Thymus (tissue), 14 donors: ENCODE measurements at places on chromosomes 16 and 17. TPM values are rescaled to one million over a fixed set of nuclear protein-coding genes. Genes with fewer than 3 reads are reported as not detected.
A peak's percentile ranks its signal among the peaks of the same experiment; 100 is the strongest.

DNA sequence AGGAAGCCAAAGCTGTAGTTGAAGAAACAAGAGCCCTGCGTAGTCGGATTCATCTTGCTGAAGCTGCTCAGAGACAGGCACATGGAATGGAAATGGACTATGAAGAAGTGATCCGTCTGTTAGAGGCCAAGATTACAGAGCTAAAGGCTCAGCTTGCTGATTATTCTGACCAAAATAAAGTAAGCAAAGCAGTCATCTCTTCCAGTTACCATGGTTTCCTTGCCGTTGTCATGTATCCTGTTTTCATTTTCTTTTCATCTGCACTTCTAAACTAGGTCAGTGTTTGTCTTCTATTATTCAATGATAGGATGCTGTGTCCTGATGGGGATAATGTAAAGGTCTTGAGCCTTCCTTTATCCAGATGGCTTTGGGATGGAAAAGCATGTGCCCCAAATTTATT is 104.3 kb downstream of the STXBP4 start:
- H3K27ac ChIP-seq, result no peak overlapping the region
- no peaks in the 10 kb centered on the region for H3K27me3 ChIP-seq
- peaks cover 3% of the 10 kb centered on the region for H3K4me1 ChIP-seq
- no peak overlapping the region for H3K4me3 ChIP-seq
- peak; percentile 23 for DNase-seq

DNA sequence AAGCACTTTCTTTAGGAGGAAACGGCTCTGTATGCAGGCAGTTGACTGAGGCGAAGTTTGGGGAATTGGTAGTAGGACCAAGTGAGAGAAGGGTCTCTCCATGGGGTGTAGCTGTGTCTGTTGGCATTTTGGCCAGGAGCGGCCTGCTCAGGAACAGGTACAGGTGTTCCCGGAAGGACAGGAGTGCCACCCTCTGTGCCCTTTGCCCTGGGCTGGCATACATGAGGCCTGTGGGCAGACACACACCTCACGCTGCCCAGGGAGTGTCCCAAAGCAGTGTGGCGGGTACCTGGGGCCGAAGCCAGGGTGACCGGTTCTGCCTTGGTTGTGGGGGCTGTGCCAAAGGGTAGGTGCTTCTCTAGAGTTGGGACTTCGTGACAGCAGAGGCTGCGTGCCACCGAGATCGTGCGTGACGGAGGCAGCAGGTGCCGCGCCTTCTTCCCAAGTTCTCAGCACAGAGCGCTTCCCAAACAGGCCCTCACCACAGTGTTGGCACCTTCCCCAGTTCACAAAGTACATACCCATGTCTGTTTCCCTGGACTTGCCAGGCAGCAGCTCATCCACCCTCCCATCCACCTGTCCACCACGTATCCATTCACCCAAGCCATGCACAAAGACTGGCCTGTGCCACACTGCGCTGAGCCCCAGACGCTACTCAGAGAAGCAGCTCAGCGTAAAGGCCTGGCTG is 19.9 kb upstream of the TCF25 start:
- no peaks in the 10 kb centered on the region for H3K4me1 ChIP-seq
- H3K27ac ChIP-seq, result no peak overlapping the region
- no peak for DNase-seq
- no peaks in the 10 kb centered on the region for H3K36me3 ChIP-seq
- H3K27me3 ChIP-seq, result no peaks in the 10 kb centered on the region
- H3K4me3 ChIP-seq, result no peak overlapping the region

The LYRM1 gene
- 32.3 TPM for total RNA-seq

- no peak for DNase-seq
- no peaks in the 10 kb centered on the region for H3K4me1 ChIP-seq
- H3K27me3 ChIP-seq, result no peaks in the 10 kb centered on the region
Observed at GRCh38 chr17:74268558-74268957, 5.5 kb upstream of the DNAI2 start.

The HEATR9 gene
- total RNA-seq, result 0.05 TPM

- no peak overlapping the region for H3K27ac ChIP-seq
- H3K4me1 ChIP-seq, result no peaks in the 10 kb centered on the region
- H3K27me3 ChIP-seq, result no peaks in the 10 kb centered on the region
- H3K4me3 ChIP-seq, result no peak overlapping the region
- no peaks in the 10 kb centered on the region for H3K36me3 ChIP-seq
- DNase-seq, result no peak
Observed at GRCh38 chr17:27945953-27946352, 52.8 kb upstream of the LYRM9 start.

DNA sequence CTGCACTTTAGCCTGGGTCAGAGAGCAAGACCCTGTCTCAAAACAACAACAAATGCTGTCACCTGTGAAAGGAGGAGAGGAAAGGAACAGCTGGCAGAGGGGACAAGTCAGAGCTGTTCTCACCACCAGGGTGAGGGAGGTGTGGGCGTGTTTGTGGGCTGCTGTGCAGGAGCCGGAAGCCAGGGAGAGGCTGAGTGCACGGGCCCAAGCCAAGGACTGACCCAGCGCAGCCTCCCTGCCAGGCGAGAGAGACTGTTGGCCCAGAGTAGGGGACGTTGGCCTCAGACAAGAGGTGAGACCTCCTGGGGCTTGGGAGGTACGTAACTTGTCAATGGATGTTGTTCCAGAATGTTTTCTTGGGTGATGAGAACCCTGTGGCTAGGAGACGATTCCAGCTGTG is 10.7 kb downstream of the SPNS2 start:
- H3K4me3 ChIP-seq, result no peak overlapping the region
- peaks cover 32% of the 10 kb centered on the region for H3K4me1 ChIP-seq
- DNase-seq, result no peak
- no peak overlapping the region for H3K27ac ChIP-seq
- H3K36me3 ChIP-seq, result no peaks in the 10 kb centered on the region
- H3K27me3 ChIP-seq, result no peaks in the 10 kb centered on the region

The MYH2 gene
- 0.09 TPM for total RNA-seq

GRCh38 chr16:4180511-4180910 is 61.4 kb downstream of the SRL start:
- DNase-seq, result no peak
- no peaks in the 10 kb centered on the region for H3K36me3 ChIP-seq
- peaks cover 46% of the 10 kb centered on the region for H3K27me3 ChIP-seq
- H3K27ac ChIP-seq, result no peak overlapping the region
- no peak overlapping the region for H3K4me3 ChIP-seq

DNA sequence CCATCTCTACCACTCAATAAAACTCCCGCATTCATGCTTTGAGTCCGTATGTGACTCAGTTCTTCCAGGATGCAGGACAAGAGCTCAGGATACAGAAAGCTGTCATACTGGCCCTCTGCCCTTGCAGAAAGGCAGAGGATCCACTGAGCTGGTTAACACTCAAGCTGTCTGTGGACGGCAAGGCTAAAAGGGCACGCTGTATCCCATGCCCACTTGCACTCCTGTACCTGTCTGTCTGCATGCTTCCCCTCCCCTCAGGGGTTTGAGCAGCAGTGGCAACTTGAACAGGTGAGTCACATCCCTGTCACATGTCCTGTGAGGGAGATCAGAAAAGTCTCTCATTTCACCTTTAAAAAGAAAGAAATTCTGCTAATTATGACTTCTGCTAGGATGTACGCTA is 293.8 kb downstream of the HS3ST3B1 start:
- H3K4me3 ChIP-seq, result no peak overlapping the region
- H3K27ac ChIP-seq, result no peak overlapping the region
- H3K4me1 ChIP-seq, result peaks cover 33% of the 10 kb centered on the region

The MMP2 gene
- total RNA-seq, result 8.5 TPM

The GSG1L gene
- total RNA-seq, result not detected

The SPIRE2 gene
- 1.6 TPM for total RNA-seq

The GRAP gene
- 41.9 TPM for total RNA-seq

DNA sequence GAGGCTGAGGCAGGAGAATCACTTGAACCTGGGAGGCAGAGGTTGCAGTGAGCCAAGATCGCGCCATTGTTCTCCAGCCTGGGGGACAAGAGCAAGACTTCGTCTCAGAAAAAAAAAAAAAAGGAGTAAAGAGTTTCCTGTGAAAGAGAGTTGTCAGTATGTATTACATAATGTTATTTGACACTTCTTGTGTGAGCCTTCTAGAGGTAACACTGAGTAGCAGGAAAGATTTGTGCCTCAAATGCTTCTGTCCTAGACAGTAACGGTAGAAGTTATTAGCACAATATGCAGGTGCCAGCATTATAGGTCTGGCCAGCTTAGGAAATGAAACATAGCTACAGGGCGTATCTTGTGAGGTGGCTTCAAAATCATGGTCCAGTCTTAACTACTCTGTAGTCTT is 6.2 kb downstream of the RPS6KB1 start:
- no peak overlapping the region for H3K4me3 ChIP-seq
- no peaks in the 10 kb centered on the region for H3K36me3 ChIP-seq
- H3K27ac ChIP-seq, result no peak overlapping the region
- H3K27me3 ChIP-seq, result no peaks in the 10 kb centered on the region

The RAB37 gene
- 19.9 TPM for total RNA-seq

The ITGAL gene
- total RNA-seq, result 48.6 TPM

DNA sequence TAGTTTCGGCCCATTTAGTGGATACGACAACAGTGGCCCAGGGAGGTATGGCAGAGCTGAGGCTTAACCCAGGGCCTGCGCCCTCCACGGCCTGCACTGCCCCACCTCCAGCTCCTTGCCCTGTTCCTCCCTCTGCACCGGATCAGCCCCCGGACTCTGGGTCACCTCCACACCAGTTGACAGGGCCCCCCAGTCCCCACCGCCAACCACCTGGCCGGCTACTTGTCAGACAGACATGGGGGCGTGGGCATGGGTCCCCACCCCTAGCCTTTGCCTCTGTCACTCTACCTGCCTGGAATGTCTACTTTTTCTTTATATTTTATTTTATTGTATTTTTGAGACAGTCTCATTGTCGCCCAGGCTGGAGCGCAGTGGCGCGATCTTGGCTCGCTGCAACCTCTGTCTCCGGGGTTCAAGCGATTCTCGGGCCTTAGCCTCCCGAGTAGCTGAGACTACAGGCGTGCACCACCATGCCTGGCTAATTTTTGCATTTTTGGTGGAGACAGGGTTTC is 3.0 kb upstream of the ACTG1 start:
- peaks cover 48% of the 10 kb centered on the region for H3K4me1 ChIP-seq
- peak overlapping the region; percentile 99 for H3K27ac ChIP-seq
- H3K4me3 ChIP-seq, result peak overlapping the region; percentile 99

The YPEL2 gene
- 7.0 TPM for total RNA-seq

GRCh38 chr16:84571506-84571905 is 46.4 kb downstream of the COTL1 start:
- H3K4me1 ChIP-seq, result no peaks in the 10 kb centered on the region
- peaks cover under 1% of the 10 kb centered on the region for H3K36me3 ChIP-seq
- no peaks in the 10 kb centered on the region for H3K27me3 ChIP-seq
- no peak for DNase-seq

The ZG16 gene
- 0.09 TPM for total RNA-seq

The BRD7 gene
- 88.3 TPM for total RNA-seq

The PLCD3 gene
- 0.66 TPM for total RNA-seq

- H3K36me3 ChIP-seq, result no peaks in the 10 kb centered on the region
- H3K4me1 ChIP-seq, result no peaks in the 10 kb centered on the region
- no peaks in the 10 kb centered on the region for H3K27me3 ChIP-seq
- H3K4me3 ChIP-seq, result no peak overlapping the region
Observed at GRCh38 chr17:42895185-42895555, 5.4 kb upstream of the G6PC1 start.

The ADORA2B gene
- 1.2 TPM for total RNA-seq

The FOXN1 gene
- 5.4 TPM for total RNA-seq

The RAMP2 gene
- total RNA-seq, result 8.4 TPM

GRCh38 chr16:79505344-79505743 is 95.2 kb downstream of the MAF start:
- no peak overlapping the region for H3K27ac ChIP-seq
- no peak for DNase-seq
- H3K27me3 ChIP-seq, result no peaks in the 10 kb centered on the region
- H3K36me3 ChIP-seq, result no peaks in the 10 kb centered on the region
- no peak overlapping the region for H3K4me3 ChIP-seq
- no peaks in the 10 kb centered on the region for H3K4me1 ChIP-seq

The GP1BA gene
- 0.14 TPM for total RNA-seq

- no peaks in the 10 kb centered on the region for H3K4me1 ChIP-seq
- no peak overlapping the region for H3K4me3 ChIP-seq
- no peaks in the 10 kb centered on the region for H3K36me3 ChIP-seq
- H3K27me3 ChIP-seq, result no peaks in the 10 kb centered on the region
- DNase-seq, result no peak
- no peak overlapping the region for H3K27ac ChIP-seq
Observed at GRCh38 chr17:33017366-33017765, 25.7 kb downstream of the SPACA3 start.

DNA sequence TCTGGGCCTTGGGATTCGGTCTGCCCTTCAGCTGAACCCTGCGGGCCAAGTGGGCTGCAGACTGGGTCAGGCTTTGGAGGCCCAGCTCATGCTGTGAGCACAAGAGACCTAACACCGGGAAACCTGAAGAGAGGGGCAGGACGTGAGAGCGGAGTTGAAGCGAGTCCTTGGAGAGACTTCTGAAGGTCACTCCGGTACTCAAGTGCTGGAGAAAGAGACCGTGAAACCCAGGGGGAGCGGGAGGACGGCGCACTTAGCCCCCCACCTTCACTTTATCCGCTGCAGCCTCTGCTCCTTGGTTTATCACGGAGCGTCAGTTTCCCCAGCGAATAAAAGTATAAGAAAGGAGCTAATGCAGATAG is 361 bp downstream of the UQCRC2 start:
- H3K27me3 ChIP-seq, result no peaks in the 10 kb centered on the region
- peak overlapping the region; percentile 93 for H3K27ac ChIP-seq
- peak overlapping the region; percentile 82 for H3K4me3 ChIP-seq
- peaks cover 25% of the 10 kb centered on the region for H3K4me1 ChIP-seq
- peaks cover 22% of the 10 kb centered on the region for H3K36me3 ChIP-seq

DNA sequence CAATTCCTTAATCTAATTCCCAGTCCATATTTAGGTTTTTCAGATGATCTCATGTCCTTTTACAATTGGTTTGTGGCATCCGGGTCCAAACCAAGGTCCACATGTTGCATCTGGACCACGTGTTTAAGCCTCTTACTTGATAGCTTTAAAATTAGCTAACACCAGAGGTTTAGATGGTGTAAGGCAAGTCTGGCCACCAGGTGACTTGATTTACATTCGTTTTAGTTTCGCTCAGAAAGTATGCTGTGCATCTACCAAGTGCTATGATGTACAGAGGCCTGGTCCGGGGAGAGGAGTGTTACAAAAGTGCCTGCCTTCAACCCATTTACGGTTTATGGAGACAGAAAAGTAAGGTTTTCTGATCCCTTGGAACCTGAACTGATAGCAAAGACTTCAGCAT is 878 bp upstream of the DNAJA2 start:
- peaks cover 6% of the 10 kb centered on the region for H3K36me3 ChIP-seq
- H3K27ac ChIP-seq, result peak overlapping the region; percentile 95
- H3K4me3 ChIP-seq, result peak overlapping the region; percentile 80
- peaks cover 13% of the 10 kb centered on the region for H3K4me1 ChIP-seq

GRCh38 chr17:65553646-65554552 is 7.5 kb downstream of the AXIN2 start:
- peak overlapping the region; percentile 24 for H3K4me3 ChIP-seq
- H3K4me1 ChIP-seq, result peaks cover 36% of the 10 kb centered on the region
- peak overlapping the region; percentile 70 for H3K27ac ChIP-seq
- peaks cover 4% of the 10 kb centered on the region for H3K27me3 ChIP-seq

DNA sequence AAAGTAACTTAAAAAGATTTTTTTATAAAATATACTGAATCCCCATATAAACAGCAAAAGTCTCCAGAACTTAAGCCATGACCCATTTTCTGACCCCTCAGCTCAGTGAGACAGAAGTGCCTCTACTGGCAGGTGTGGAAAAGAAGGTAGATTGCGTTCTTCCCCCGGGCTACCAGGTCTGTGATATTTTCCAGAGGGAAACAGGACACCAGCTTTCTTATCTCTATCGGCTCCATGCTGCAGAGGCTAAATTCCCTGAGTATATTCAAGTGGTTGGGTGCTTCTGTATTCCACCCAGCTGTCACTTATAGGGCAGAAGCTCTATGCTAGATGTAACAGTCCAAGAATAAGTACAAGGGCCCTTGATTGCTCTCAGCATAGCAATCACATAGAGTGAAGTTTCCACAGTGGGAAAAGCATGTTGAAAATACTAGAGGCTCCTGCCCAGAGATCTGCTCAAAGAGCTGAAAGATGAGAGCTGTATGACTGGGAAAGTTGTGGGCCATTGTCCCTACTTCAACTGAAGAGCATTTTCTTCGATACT is 687.3 kb downstream of the CDH11 start:
- H3K4me1 ChIP-seq, result no peaks in the 10 kb centered on the region
- no peak overlapping the region for H3K4me3 ChIP-seq
- no peaks in the 10 kb centered on the region for H3K36me3 ChIP-seq
